Hematopoietic multipotent progenitor cell treated with erythropoietin and hydrocortisone succinate and interleukin-3 and kit ligand, for 8 days (in vitro differentiated cells): ENCODE measurements at places on chromosomes 12 and 14.

GRCh38 chr12:121379945-121380344, 20.0 kb upstream of the RNF34 start:
- DNase-seq: no peak

GRCh38 chr12:89244536-89244935, 107.8 kb downstream of the DUSP6 start:
- peak; percentile 48 for DNase-seq

GRCh38 chr14:99715266-99716000, 31.3 kb downstream of the CYP46A1 start:
- no peak for DNase-seq

- DNase-seq: no peak
Measured at GRCh38 chr12:53328043-53328435, 6.6 kb upstream of the AAAS start.

- DNase-seq: no peak
Measured at GRCh38 chr14:91112194-91112593, 1.7 kb upstream of the DGLUCY start.

- no peak for DNase-seq
Measured at GRCh38 chr12:44674875-44675274, 201.2 kb downstream of the NELL2 start.

- peak; percentile 51 for DNase-seq
Measured at GRCh38 chr12:47079981-47080724, 394 bp upstream of the AMIGO2 start.

DNA sequence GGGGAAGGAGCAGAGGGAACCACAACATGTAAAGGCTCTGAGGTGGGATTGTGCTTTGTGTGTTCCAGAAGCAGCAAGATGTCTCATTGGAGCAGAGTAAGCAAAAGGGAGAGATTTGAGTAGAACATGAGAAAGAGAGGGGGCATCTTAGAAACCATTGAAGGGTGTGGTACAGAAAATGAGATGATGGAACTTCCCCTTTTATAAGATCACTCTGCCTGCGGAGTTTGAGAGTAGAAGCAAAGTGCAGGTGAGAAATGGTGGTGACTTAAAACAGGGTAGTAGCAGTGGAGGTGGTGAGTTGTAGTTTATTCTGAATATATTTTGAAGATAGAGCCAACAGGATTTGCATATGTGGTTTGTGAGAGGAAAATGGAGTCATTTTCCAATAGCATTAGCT, 56.0 kb downstream of the FBXO34 start:
- DNase-seq: no peak

GRCh38 chr14:32472512-32473463, 143.7 kb downstream of the AKAP6 start:
- no peak for DNase-seq

DNA sequence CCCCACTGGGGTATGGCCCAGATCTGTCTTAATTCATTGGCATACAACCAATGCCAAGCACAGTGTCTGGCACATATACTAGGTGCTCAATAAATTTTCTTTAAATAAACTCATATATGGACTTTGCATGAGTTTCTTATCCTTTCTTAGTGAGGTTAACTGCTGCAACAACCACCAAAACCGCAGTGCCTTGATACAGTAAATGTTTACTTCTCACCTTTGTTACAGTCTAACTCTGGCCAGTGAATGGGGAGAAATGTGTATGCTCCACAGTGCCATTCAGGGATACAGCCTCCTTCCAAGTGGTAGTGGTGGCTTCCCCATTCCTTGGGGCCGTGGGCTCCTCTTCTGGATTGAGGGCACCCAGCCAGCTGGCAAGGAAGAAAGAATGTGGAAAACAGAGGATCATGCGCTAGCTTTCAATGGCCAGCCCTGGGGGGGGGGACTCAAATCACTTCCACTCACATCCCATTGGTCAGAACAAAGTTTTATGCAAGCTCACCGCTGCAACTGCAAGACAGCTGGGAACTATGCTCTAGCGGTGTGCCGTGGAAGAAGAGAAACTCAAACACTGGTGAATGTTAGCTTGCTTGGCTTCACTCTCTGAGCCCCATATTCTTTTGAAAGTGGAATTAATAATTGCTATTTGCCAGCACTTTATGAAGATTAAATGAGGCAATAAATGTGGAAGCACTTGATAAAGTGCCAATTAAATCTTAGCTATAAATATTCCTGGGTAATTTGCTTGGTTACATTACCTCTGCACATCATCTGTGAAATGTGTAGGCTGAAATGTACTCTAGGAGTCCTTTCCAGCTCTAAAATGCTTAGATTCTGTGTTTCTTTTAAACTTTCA, 51.0 kb upstream of the SOCS2 start:
- DNase-seq: no peak

DNA sequence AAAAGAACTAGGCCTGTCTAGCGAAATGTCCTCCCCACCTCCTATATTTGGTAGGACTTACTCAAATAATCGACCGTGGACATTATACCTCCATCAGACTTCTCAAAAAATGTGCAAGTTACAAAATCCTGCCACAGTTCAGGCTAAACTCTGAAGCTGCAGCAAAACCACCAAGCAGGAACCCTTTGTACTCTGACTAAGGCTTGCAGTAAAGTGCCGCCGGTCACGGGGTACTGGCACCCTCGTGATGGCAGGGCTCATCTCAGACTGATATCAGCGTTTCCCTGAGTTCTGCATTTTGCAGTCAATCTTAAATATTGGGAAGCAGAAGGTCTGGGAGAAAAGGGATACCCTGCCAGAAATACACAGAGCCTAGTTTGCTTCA, 17.1 kb downstream of the SLC11A2 start:
- peak; percentile 56 for DNase-seq

DNA sequence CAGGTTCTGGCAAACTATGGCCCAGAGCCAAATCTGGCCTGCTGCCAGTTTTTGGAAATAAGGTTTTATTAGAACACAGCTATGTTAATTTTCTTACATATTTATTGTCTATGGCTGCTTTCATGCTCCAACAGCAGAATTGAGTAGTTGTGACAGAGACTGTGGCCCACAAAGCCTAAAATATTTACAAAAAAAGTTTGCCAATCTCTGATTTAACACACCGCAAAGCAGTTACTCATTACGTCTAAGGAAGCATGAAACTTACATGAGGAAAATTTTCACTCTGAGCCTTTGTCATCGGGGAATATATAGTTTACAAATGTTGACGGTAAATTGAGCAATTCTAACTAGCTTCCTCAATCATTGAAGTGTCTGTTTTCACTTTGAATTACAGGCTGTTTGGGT, 96.5 kb downstream of the UNC79 start:
- no peak for DNase-seq
